ENCODE measurements at places on chromosomes 2 and 18.

DNA sequence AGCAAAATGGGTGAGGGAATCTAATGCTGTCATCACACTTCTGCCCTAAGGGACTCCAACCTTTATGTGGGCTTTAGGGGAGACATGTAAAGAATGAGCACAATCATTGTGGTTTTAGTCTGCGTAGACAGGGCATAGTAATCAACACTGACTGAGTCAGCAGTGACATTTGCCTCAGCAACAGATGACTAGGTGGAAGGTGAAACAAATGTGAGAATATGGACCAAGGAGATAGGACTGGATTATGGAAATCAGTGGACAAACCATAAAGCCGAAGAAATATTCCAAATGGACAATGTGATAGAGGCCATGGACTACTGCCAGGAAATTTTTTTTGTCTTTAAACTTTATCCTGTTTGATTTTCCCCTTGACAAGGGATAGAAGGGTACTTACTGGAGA, 83.9 kb downstream of the PDK1 start:
- DNase-seq = peak; percentile 85

- DNase-seq = no peak
These were observed 28.9 kb downstream of the ADI1 start for GRCh38 chr2:3490191-3491170.

GRCh38 chr2:40230707-40231432, 221.0 kb downstream of the SLC8A1 start:
- DNase-seq = no peak

DNA sequence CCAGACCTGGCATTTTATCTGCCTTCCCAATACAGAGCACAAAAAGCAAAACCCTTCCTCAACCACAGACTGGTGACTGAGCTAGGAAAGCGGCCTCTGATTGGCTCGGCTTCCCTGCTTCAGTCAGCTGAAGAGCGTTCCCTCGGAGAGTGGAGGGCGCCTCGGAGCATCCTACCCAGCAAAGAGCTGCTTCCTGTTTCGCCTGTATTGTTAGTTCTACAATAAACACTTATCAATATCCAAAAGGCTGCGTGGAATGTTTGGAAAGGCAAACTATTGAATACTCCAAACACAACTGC, 125.0 kb downstream of the CACNB4 start:
- DNase-seq = peak; percentile 38

GRCh38 chr2:10132996-10133647, 10.6 kb downstream of the RRM2 start:
- no peak for DNase-seq

- DNase-seq = peak; percentile 61
These were observed 583.6 kb downstream of the IRS1 start for GRCh38 chr2:226215902-226216503.

DNA sequence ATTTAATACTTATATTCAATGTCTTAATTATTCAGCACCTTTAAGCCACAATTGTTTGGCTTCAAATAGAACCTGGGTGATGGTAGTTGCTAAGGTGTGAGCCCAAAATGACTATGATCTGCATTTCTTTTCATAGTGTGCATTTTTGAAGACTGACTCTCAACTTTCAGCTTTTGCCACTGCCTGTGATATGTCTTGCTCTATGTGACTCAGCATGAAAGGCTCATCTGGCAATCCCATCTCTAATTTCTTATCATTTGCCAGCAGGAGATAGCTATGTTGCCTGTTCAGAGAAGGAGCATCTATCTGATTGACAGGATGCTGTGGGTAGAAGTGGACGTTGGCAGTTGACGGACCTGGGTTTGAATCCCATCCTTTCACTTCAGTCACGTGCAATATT, 34.5 kb upstream of the CCDC93 start:
- DNase-seq = no peak

DNA sequence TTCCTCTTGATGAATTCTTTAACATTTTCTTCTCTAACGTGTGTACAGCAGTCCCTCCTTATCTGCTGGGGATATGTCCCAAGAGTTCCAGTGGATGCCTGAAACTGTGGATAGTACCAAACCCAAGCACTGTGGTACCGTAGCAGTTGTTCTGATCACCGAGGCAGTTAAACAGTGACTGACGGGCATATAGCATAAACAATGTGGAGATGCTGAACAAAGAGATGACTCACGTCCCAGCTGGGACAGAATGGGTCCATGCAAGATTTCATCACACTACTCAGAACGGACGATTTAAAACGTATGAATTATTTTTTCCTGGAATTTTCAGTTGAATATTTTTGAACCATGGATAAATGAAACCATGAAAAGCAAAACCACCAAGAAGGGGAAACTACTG, 54.5 kb upstream of the SPAG16 start:
- peak; percentile 88 for DNase-seq

DNA sequence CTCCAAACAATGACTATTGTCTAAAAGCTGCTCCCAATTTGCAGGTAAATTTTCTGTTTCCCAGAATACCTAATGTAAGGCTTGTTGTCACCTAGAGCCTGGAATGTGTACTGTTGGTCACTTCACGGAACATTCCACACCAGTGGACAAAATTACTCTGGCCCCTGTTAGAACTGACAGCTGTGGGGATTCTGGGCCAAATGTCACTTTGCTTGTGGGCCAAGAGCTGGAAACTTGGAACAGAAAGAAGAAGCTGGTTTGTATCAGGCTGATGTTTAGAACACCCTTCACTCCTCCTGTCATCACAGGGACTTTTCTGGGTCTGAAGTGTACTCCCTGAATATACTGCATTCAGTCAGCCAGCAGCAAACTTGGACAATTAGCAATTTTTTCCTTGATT, 495.6 kb upstream of the SYT4 start:
- no peak for DNase-seq

DNA sequence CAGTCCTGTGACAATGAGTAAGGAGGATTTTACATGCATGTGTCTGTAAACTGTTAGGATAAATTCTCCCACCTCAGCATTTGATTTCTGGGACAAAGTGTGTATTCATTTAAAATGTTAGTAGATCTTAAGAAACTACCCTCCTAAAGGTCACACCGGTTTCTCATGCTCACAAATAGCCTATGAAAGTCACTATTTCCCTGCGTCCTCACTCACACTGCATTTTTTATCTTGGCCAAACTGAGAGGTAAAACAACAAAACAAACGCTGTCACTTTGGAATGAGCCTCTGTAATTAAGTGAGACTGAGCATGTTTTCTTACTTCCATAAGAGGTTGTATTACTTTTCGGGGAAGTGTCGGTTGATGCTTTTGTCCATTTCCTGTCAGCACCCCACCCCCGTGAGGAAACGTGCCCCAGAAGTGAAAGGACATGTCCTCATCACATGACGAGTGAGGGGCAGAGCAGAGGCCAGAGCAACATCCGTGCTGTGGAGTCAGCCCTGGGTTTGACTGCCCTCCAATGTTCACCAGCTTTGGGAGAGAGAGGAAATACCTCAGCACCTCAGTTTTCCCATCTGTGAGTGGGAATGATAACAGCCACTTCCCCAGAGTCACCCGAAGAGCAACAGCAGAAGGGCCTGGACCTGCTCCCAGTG, 3.1 kb downstream of the GYPC start:
- DNase-seq = peak; percentile 37

DNA sequence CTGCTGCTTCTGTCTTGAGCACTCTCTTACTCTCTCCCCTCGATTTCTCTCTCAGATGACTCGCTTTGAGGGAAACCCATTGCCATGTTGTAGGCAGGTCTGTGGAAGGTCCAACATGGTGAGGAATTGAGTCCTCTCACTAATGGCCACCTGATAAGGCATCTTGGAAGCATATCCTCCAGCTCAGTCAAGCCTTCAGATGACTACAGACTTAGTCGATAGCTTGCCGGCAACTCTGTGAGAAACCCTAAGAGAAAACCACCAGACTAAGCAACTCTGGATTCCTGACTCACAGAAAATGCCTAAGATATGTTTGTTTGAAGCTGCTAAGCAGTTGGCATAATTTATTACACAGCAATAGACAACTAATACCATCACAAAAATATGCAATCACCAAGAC, 51.2 kb downstream of the WDR75 start:
- no peak for DNase-seq

DNA sequence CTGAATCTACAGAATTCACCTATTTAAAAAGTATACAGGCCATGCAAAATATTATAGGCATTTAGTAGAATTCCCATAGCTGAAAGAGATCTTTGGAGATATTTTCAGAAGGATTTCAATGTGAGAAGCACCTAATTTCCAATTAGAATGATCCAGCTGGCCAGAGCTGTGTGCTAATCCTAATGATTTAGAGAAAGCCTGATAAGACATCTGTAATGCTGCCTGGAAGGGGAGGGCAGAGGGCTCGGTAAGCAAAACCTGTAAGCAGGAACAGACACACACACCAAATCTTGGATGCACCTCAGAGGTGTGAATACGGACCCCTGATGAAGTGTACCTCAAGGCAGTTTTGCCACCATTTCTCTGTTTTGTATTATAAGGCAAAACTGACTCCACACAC, 14.0 kb downstream of the SERTAD2 start:
- DNase-seq = no peak

- DNase-seq = no peak
These were observed 8.9 kb downstream of the PAPOLG start for GRCh38 chr2:60764736-60765534.

DNA sequence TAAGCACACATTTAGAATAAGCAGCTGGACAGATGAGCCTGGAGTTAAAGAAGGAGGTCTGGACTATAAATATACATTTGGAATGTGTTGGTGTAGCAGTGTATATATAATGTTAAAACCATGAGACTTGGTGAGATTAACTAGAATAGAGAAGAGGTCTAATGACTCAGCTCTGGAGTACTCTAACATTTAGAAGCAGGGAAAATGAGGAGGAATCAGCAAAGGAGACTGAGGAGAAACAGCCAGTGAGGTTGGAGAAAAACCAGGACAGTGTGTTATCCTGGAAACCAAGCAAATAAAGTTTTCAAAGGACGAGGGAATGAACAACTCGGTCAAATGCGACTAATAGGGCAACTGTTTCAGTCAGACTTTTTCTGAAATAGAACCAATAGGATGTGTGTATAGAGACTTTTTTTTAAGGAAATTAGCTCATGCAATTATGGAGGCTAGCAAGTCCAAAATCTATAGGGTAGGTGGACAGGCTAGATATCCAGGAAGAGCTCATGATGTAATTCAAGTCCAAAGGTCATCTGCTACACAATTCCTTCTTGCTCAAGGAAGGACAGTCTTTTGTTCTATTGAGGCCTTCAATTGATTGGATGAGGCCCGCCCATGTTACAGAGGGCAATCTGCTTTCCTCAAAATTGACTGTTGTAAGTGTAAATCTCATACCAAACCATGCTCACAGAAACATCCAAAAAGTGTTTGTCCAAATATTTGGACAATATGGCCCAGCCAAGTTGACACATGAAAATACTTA, 10.8 kb upstream of the SESTD1 start:
- DNase-seq = peak; percentile 27

- DNase-seq = peak; percentile 94
These were observed 204.1 kb downstream of the GLI2 start for GRCh38 chr2:120939595-120940318.

GRCh38 chr2:186687807-186688211, 6.1 kb upstream of the FAM171B start:
- DNase-seq = no peak

DNA sequence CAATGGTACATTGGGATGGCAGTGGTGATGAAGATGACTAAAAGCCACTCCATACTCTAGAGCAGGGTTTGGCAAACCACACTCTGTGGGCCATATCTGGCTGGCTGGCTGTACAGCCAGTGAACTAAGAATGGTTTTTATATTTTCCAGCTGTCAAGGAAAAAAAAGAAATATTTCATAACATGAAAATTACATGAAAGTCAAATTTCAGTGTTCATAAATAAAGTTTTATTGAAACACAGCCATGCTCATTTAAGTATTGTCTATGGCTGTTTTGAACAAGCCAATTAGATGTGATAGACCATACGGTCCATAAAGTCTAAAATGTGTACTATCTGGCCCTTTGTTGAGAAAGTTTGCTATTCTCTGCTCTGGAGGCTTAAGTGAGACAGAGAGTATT, 1.5 kb downstream of the TTC21B start:
- no peak for DNase-seq

DNA sequence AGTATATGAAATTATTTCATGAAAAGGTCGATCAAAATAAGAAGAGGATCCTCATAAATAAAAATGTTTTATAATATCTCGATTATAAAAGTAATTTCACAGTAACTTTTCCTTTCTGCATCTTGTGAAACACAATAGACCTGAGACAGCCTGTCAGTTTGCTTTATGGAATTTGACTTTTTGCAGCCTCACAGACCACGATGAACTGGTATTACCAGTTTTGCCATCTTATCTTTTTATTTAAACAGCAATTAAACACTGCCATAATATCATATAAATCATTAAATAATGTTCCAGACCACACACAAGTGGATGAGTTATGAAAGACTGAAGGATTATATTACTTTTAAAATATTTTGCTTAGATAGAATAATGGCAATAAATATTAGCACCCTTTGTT, 10.7 kb upstream of the GALNT3 start:
- DNase-seq = no peak

GRCh38 chr2:70247364-70248180, 856 bp downstream of the TIA1 start:
- peak; percentile 42 for DNase-seq

GRCh38 chr2:123596621-123597020, 428.5 kb upstream of the CNTNAP5 start:
- DNase-seq = no peak

DNA sequence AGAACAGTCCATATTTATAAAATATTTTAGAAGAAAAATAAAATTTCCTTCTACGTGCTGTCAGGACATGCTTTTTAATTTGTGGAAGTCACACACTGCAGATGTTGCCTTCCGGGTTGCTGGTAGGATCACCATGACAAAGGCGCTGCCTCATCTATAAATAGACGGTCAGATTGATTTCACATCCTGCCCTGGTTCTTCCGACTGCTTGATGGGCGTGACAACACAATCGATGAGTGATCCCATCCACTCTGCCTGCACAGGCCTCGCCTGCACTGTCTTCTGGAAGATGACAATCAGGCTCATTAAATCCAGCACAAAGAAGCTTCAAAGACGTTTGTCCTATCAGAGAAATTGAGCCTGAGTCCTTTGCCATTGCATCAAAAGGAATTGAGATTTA, 318.9 kb upstream of the TRIB2 start:
- no peak for DNase-seq

Data from astrocyte of the spinal cord (primary cell).